ENCODE measurements at places on chromosomes 2 and 18.

- DNase-seq: no peak
Observed at GRCh38 chr2:47039489-47039870, 115.6 kb downstream of the STPG4 start.

GRCh38 chr18:55665506-55665905 lies 77.5 kb upstream of the TCF4 start:
- no peak for DNase-seq

- peak; percentile 7 for DNase-seq
Observed at GRCh38 chr2:65666156-65666725, 233.8 kb upstream of the SPRED2 start.

DNA sequence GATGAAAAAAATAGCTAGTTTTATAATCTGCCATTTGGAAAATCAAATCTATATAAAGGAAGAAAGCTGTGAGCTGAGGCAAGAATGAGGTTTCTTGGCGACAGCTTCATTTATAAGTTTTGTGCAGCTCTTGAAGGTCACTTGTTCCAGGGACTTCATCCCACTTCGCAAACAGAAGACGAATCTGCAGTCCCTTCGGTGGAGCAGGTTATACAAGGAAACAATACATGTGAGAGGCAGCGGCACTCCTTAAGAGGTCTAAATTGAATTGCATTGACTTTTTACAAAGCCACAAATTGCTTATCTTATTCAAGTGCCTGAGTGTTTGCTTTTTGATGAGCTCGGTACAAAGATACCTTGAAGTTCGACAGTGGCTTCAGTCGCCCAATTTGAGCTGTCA lies 72.2 kb downstream of the C1QL2 start:
- no peak for DNase-seq

DNA sequence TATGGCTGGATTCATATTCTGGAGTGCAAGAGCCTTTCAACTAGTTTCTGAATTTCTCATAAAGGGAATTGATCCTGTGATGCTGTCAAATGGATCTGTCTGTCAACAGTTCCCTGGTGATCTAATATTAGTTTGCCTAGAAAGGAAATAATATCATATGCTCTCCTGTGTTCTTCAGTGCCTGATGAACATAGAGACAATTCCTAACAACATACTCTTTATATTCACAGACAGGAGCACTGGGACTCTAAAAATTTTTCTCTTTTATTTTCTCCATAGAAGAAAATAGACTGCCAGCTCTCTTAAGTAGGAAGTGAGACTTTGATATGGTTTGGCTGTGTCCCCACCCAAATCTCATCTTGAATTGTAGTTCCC lies 259.7 kb downstream of the TMX3 start:
- no peak for DNase-seq

DNA sequence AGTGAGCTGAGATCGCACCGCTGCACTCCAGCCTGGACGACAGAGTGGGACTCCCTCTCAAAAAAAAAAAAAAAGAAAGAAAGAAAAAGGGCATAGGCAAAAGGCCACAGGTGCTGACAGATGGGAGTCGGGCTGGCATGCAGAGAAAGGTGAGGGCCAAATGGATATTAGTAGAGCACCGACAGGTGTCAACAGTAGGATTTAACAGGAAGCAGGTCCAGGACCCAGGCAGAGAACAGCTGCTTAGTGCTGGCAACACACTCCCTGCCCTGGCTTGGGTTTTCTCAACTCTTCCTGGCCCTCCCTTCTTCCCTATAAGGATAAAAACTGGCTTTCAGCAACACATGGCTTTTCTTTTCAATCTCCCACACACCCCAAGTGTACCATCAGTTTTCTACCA lies 84.9 kb downstream of the MRO start:
- no peak for DNase-seq

DNA sequence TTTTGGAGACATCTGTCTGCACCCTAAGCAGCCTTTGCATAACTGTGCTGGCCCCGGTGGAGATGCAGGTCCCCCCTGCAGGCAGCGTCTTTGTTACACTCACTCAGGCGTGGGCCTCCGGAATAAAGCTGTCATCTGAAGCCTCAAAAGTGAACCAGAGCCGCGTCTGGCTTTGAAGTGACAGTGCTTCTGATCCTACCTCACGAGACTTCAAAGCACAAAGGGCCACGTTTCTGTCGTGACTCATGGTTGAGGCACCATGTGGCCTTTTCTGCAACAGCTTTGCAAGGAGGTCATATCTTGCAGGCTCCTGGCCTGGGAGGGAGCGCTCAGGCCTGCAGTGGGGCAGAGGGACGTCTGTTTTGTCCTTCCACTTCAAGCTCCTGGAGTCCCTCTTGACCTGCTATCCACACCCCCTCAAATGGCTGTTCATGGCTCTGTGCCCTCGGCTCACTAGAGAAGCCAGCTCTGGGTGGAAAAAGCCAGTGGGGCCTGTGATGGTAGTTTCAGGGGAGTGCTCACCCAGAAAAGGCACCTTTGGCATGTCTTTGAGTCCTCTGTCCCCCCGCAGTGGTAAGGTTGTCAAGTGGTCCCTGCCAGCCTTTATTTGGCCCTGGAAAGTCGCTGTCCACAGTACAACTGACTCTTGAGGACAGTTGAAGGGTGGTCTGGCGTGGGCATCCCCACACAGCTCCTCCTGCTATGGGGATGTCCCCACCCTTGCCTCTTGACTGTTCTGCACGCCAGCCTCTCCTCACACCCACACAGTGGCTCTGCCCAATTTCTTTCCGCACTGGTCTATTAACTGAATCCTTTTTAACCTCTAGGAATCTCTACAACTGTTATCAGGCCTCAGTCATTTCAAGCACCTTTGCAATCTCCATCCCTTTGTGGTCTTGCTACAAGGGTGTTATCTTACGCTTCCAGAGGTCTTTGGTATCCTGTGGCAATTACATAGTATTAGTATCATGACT lies 19.3 kb downstream of the GPR55 start:
- peak; percentile 94 for DNase-seq

GRCh38 chr2:185780890-185781289 lies 42.3 kb downstream of the FSIP2 start:
- no peak for DNase-seq

DNA sequence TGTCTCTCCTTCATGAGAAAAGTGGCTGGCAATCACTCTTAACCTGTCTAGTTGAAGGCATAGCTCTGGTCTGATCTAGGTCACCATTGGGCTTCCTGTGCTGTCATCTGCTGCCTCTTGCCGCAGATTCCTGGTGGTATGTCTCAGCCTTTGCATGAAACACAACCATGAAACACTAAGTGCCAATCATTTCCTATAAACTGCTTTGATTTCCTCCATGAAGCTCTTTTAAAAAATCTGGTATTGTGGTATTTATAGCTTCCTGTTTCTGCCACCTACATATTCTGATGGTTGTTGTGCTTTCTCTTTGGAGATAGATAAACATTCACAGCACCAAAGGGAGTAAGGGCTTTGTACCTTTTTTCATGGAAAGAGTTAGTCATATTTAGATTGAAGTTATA lies 120.0 kb upstream of the EPC2 start:
- DNase-seq: peak; percentile 57

- no peak for DNase-seq
Observed at GRCh38 chr2:127024769-127025358, 82.1 kb downstream of the BIN1 start.

DNA sequence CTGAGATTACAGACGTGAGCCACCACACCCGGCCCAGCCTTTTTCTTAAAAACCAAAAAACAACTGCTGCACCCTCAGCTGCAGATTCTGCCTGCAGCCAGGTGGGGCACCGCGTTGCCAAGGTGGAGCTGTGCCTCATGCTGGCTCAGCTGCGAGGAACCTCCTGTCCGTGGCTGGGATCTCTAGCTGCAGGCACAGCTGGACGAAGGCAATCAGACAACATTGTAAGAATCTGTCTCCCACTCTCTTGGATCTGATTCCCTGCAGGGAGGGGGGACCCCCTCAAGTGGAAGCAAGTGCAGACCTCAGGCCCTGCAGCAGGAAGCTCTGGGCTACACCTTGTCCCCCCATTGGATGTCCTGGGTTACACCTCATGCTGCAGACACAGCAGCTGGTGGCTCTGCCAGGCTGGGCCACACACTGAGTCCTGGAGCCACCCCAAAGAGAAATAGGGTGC lies 24.1 kb downstream of the CIDEA start:
- no peak for DNase-seq

GRCh38 chr18:1090758-1091157 lies 186.1 kb downstream of the ADCYAP1 start:
- DNase-seq: no peak

DNA sequence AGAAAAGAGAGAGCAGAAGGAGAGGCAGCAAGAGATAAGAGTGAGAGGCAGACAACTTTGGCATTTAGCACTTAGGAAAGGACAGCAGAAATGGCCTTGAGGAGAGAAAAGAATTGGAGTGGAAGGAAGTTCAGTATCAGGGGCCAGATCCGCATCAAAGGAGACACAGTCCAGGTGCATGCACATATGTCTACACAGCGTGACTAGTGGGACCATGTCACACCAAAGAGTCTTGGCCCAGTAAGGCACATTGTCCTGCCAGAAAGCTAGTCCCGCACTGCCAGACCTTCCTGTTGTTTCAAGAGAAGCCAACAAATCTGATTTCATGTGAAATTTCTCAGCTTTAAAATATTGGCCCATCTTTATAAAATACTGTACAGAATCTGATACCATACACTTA lies 8.5 kb upstream of the STK39 start:
- DNase-seq: no peak

GRCh38 chr2:75180476-75180875 lies 18.8 kb downstream of the TACR1 start:
- no peak for DNase-seq

DNA sequence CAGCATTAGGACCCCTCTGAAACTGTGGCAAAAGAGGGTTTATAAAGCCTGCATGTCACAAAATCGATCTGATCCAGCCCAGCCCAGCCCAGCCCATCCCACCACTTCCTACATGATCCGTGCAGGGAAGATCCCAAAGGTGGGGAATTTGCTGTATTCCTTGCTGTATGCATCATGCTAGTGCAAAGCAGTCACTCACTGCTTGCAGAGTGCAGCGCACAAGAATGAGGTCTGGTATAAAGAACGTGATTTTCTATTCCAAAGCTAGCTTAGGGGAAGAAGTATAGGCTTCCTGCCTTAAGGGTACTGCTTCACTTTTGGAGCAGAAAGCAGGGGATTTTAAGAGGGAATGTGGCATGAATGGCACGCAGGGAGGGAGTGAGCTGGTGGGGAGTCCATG lies 18.9 kb upstream of the SERPINB11 start:
- DNase-seq: no peak

DNA sequence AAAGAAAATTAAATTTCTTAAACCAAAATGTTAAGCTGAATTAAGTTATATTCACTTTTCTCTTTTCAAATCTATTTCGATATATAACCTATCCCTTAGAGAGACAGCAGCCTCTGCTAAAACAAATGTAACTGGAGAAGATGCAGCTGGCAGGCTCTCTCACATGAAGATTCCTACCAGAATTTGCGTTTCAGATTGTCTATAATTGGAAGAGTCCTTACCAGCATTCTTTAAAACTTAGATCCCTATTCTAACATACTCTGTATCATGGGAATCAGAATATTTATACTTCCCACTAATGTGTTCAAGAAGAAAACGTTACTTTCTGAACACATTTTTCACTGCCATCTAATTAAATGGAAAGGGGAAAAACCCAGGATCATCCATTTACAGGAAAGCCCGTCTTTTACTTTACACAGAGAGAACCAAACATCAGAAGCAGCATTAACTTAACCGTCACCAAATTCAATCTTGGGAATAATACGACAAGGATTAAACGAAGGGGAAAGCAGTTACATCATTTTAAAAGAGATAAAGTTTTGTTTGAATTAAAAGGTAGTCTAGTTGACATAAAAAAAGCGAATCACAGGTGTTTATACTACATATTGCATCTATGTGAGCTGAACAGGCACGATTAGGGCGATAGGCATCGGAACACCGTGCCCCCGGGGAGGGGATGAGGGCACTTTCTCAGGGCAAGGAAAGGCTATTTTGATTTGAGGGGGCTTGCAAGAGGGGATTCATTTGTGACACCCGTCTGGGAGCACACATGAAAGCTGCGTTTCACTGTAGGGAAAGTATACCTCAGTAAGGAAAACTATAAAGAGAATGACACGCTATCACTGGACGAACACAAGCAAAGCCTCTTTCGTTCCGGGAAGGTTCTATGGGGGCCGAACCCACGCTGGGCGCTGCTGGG lies 1.3 kb downstream of the PTPN2 start:
- peak; percentile 23 for DNase-seq

DNA sequence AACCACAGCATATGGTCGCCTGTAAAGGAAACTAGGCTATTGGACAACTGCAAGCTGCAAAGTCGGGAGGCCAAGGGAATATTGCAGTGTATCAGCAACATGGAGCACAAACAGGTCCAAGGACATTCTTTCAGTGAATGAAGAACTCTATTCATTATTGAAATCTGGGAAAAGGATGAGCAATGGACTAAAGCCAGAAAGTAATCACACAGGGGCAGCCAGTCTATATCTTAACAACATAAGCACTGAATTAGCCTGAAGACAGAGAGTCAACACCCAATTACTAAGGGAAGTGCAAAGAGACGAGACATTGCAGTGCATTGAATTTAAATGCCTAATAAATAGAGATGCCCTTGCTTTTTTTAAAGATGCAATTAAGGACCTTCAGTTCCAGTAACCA lies 615.5 kb upstream of the SETBP1 start:
- DNase-seq: no peak

GRCh38 chr2:161238560-161239325 lies 69.5 kb upstream of the PSMD14 start:
- DNase-seq: peak; percentile 74

- no peak for DNase-seq
Observed at GRCh38 chr2:66443186-66443978, 8.5 kb downstream of the MEIS1 start.

DNA sequence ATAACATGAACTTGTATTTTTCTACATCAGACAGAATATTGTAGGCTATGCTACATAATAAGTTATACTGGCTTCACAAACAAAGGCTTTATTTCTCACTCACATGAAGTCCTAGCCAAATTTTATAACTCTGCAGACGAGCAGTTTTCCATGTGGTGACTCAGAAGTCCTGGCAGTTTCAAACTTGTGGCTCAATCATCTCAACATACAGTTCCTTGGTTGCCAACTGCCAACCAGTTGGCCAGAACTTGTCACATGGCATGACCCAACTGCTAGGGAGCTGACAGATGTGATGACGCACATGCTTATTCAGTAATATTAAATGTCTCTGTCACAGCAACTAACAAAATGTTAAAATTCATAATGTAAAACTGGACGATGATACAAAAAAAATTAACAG lies 63.8 kb upstream of the ZC3H15 start:
- DNase-seq: no peak

DNA sequence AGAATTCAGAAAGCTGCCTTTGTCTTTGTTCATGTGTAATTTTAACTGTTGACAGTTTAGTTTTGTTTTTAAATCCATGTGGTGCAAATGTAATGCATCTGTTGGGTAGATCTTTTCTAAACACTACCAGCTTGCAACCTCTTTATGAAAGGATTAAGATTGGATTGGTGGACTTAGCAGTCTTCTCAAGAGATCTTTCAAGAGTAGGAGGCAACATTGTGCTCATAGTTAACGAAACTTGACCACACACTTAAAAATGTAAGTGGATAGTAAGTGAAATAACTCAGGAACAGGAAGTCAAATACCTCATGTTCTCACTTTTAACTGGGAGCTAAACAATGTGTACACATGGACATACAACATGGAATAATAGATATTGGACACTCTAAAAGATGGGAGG lies 579.0 kb downstream of the RIT2 start:
- no peak for DNase-seq

GRCh38 chr2:96945014-96945413 lies 41.4 kb downstream of the FAM178B start:
- no peak for DNase-seq

GRCh38 chr18:13067966-13068365 lies 76.8 kb downstream of the CEP192 start:
- no peak for DNase-seq

GRCh38 chr2:208142240-208142924 lies 3.6 kb downstream of the CRYGB start:
- no peak for DNase-seq

GRCh38 chr2:8412082-8412481 lies 269.8 kb upstream of the ID2 start:
- DNase-seq: no peak

All from stimulated activated CD4-positive, alpha-beta T cell treated with anti-CD3 and anti-CD28 coated beads, Interleukin-15, amount 100 ng/mL, for 24 hours (primary cell).